Chondrocyte (in vitro differentiated cells): ENCODE measurements at places on chromosomes 4 and X.

- no peak for DNase-seq
These were observed 230.8 kb upstream of the TET2 start for GRCh38 chr4:104915864-104916263.

DNA sequence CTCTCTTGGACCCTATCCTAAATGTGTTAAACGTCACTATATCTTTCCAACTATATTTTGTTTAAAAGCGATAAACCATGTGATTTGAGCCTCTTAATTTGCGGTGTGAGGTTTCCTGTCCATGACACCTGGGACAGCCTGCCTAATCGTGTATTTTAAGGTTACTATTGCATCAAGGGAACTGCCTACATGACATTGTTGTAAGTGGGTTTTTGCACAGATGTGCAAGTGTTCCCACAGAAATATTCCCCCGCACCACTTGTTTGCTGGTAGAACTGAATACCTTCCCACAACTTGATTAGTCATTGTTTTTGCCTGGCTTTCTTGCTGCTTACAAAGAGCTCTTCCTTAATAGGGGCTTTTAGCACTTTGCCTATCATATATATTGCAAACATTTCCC is 5.1 kb upstream of the FAM184B start:
- DNase-seq = no peak

DNA sequence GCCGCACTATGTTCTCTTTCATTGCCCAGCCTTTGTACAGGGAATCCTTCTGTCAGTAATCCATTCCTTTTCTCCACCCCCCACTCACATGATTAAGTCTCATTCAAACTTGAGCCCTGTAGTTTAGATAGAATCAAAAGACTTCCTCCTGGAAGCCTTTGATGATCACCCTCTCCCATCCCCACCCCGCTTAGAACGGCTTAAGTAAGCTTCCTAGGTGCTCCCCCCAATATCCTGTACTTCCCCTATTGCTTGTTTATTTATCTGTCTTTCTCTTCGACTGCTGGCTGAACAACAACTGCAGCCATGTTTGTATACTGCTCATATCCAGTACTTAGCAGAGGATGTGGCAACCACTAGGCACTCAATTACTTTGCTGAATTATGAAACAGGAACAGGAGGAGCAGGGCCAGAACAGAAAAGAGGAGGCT is 38.5 kb upstream of the GPC3 start:
- no peak for DNase-seq

DNA sequence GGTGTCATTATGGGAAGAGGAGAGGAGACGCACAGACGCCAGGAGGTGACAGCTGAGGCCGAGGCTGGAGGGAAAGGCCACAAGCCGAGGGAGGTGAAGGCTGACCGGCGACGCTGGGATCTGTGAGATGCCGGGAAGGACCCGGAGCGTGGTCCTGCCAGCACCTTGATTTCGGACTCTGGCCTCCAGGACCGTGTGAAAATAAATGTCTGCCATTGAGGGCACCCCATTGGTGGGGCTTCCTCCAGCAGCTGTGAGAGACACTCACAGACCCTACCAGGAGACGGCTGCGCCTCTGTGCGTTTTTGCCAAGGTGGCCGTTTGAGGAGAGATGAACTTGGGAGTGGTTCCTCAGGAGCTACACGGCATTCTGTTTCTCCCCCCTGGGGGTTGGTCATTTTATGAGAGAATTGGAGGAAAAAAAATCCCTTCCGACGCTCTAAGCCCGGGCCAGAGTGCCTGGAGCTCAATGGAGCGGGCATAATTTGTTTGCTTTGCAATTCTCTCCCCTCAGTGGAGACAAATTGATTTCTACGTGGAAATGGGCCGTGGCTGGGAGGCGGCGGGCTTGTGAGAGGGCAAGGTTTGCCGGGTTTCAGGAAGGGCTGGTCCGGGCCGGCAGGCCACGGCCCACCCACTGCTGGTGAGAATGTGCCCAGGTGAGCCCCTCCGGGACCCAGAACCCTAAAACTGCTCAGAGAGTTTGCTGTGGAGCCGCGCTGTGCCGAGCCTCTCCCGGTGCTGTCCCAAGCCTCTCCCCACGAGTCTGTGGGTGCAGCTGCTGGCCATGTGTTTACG is 53.9 kb downstream of the CPZ start:
- DNase-seq = peak; percentile 69

GRCh38 chrX:105167233-105167632 is 53.3 kb downstream of the TEX13A start:
- DNase-seq = no peak

DNA sequence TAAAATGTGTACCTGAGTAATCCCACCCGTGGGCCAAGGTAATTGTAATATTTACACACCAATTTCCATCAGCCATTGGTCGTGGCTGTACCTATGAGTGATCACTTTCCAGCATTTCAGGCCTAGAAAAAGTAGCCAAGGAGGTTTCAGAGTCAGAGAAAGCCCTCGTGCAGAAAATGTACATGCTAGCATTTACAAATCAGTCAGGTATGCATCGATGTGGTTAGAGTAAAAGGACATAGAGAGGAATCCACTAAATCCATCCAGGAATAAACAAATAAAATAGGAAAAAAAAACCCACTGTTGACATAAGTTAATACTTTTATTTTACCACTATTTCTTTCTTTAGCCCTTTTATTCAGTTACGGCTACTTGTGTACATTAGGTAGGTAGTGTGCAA is 256.8 kb downstream of the TRIML1 start:
- no peak for DNase-seq
